ENCODE measurements at places on chromosomes 4 and X.

GRCh38 chrX:154056770-154057241, 37.1 kb upstream of the IRAK1 start:
- DNase-seq = no peak

DNA sequence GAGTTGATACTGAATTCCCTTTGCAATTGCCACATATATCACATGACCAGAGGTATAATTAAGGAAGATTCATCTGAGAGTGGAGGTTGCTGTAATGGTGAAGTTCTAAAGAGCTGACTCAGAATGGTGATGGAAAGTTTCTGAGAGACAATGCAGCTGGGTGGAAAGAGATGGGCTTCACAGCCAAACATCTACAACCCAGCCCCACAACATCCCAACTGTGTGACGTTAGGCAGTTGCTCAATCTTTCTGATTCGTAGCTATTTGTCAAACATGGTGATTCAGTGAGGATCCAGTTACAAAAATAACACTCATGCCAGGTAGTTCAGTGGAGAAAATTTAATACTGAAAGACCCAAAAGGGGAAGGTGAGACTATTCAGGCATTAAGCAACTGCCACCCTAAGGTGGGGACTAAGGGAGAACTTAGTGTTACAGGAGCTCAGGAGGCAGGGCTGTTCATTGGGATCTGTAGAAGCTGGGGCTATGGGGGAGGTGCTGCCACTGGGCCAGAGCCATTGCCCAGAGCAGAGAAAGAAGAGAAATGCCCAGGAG, 6.9 kb upstream of the AFF1 start:
- DNase-seq = no peak

GRCh38 chrX:132367984-132368383, 120.9 kb downstream of the MBNL3 start:
- DNase-seq = no peak

- DNase-seq = no peak
Measured at GRCh38 chr4:87092389-87093141, 127.9 kb downstream of the KLHL8 start.

- peak; percentile 21 for DNase-seq
Measured at GRCh38 chr4:74228691-74229640, 71.0 kb downstream of the MTHFD2L start.

DNA sequence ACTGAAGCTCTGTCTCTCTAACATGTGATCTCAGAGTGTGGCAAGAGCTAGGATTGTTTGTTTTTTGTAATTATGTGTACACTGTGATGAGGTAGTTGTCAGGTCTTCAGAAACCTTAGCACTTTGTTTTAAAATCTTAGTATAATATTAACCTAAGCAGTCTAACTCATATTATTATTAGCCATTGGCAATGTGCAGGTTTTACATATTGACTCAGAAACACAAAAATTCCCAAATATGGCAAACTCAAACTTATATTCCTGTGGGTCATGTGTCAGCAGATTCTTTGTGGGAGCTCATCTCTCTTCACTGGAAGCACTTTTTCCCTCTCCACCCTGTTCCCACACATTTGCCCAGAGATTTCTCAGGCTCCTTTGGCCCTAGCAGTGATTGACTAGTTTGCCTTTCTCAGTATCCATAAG, 8.2 kb upstream of the PWWP3B start:
- no peak for DNase-seq

GRCh38 chr4:95500361-95500760, 48.4 kb downstream of the UNC5C start:
- no peak for DNase-seq

GRCh38 chr4:5261866-5262265, 210.6 kb downstream of the STK32B start:
- DNase-seq = no peak

- no peak for DNase-seq
Measured at GRCh38 chr4:134567461-134567860, 365.9 kb upstream of the PABPC4L start.

DNA sequence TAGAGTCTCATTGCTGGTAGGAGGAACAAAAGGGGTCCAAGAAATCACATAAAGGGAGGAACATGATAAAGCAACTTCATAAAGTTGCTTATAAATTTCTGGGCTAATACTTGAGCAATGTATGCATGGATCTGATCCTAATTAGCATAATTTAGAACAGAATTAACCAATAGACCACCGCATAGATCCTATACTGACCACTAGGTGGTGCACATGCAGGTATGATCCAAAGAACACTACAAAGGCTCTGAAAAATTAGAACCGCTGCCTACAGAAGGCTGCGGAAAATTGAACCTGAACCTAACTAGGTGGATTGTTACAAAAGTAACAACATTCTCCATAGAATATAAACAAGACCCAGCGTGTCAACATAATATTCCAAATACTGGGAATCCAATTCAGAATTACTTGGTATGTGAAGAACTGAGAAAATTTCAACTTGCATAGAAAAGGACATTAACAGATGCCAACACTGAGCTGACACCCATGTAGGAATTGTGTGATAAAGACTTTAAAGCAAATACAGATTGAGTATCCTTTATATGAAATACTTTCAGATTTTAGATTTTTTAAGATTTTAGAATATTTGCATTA, 23.3 kb downstream of the BRCC3 start:
- DNase-seq = no peak

DNA sequence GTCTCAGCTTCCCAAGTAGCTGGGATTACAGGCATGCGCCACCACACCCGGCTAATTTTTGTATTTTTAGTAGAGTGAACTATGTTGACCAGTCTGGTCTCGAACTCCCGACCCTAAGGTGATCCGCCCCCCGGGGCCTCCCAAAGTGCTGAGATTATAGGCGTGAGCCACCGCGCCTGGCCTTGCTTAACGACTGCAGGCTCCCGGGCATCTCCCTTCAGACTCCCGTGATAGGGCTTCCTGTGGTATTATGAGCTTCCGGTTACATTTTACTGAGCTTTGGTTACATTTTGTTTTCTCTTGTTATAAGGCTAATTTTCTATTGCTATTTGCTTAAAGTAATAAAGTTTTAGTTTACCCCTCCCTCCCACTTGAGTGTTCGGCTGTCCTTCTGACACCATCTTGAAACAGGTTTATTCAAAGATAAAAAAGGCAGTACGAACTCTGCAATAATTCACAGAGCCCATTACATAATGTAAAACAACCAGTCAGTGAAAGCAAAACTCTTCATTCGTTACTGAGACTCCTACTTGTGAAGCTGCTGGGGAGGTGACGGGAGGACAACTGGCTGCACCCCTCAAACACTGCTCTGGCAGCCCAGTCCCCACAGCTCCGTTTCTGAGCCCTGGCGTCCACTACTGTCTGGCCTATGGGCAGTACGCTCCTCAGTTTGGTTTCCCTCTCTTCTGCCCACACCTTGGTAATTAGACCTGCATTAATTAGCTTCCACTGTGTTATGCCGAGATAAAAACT, 795.7 kb upstream of the SLIT2 start:
- DNase-seq = no peak

- no peak for DNase-seq
Measured at GRCh38 chrX:69085151-69085550, 80.1 kb downstream of the PJA1 start.

DNA sequence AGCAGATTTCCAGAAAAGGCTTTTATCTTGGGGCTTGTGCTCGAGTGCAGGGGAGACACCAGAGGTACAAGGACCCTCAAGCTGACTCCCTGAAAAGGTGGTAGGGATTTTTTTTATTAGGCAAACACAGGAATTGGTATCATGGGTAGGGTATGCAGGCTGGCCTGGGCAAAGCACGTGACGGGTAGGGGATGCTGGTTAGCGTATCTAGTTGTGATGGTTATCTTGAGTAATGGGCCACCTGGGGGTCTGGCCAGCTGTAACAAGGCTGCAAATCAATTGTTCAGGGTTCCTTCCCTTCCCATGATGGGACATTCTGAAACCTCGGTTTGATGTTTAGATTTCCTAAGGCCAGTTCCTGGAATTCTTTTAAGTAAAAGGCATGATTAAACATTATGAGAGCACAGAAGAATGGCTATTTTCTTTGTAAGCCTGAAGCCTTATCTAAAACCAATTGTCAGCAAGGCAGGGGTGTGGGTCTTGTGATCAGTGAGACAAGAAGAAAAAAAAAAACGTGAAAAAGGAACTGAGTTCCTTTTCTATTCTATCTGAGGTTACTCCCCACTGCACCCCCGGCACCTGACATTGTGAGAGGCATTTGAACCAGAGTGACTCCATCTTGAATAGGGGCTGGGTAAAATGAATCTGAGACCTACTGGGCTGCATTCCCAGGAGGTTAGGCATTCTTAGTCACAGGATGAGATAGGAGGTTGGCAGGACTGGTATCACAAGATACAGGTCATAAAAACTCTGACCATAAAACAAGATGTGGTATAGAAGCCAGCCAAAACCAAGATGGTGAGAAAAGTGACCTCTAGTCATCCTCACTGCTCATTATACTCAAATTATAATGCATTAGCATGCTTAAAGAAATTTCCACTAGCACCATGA, 64.2 kb upstream of the S100G start:
- DNase-seq = no peak

DNA sequence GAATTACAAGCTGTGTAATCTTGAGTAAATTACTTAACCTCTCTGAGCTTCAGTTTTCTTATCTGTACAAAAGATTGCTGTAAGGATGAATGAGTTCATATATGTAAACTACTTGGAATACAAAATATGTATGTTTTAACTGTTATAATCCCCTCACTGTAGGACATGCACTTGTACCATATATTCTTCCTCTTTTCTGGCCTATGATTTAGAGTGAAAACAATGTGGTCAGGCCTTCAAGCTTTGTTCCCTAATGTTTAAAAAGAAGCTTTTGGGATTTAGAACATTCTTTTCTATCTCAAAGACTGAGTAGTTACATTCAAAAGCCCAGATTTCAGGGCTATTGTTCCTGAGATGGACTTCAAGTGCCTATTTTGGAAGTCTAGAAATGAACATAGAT, 26.7 kb upstream of the GPRIN3 start:
- no peak for DNase-seq

DNA sequence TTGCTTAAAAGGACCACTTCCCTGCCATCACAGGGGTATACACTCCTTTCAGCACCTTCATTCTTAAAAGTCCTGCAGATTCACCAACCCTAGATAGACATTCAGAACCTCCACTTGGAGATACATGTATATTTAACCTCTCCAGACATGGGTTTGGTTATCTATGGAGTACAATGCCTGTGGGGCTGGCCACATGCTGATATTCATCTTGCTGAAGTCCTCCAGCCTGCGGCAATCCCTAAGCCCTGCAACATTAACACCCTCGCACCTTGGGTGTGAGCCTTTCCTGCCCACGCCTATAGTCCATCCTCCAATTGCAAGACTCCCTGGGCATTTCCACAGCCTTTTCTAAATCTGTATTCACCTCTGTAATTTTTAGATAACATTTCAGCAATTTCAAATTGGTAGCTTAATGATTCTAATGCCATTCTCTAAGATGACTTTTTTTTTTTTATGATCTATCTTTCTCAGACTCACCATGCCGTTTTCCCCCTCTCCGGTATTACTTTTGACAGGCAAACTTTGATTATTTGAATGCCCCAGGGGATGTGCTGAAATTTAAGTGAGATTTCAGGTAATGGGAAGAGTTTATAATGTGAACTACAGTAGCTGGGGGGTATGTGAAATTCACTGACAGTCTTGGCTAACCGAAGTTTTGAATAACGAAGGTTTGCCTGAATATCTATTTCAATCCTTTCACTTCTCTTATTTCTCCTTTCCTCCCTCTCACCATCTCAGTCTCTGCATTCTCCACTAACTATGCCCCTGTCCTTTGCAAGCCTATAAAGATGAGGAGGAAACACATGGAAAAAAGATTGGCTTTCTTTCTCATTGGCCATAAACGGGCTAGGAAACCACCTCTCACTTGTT, 24.1 kb downstream of the CCDC149 start:
- no peak for DNase-seq

- DNase-seq = no peak
Measured at GRCh38 chr4:82833696-82834313, 35.2 kb upstream of the SCD5 start.
